ENCODE measurements at places on chromosomes 1 and 21. TPM values are rescaled to one million over a fixed set of nuclear protein-coding genes. Genes with fewer than 3 reads are reported as not detected.

Gene PLA2G2C
- 0.58 TPM for total RNA-seq

DNA sequence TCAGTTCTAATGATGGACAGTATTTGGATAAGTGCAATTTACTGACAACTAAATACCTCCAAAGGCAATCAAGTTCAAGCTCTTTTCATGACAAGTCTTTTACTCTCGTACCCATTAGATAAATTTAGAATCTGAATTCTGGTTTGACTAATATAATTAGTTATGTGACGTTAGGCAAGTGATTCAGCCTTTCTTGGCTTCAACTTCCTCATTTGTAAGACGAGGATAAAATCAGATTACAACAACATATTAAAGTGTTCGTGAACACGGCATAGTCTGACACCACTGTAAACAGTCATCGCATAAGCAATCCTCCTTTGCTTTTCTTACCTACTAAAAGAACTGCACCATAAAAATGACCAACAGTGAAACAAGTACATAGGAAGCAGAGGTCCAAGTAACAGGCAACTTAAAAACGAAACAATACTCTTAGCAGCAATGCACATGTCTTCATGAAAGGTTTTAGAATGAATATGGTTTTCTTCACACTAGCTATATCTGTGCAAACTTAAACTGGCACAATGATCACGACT is 25.7 kb downstream of the COA6 start:
- no peak for DNase-seq

Gene TMEM61
- total RNA-seq: not detected

GRCh38 chr1:167529829-167530474 is 11.6 kb upstream of the CD247 start:
- DNase-seq: no peak

Gene OR2L2
- 0.23 TPM for total RNA-seq

Data from activated naive CD4-positive, alpha-beta T cell treated with anti-CD3 and anti-CD28 coated beads, Interleukin-2, amount 50 U/mL, for 72 hours (primary cell).